NCI-H526 treated with DMSO at 0.1 percent for 48 hours (cell line): ENCODE measurements at places on chromosomes 6 and 20.
A peak's percentile ranks its signal among the peaks of the same experiment; 100 is the strongest.

DNA sequence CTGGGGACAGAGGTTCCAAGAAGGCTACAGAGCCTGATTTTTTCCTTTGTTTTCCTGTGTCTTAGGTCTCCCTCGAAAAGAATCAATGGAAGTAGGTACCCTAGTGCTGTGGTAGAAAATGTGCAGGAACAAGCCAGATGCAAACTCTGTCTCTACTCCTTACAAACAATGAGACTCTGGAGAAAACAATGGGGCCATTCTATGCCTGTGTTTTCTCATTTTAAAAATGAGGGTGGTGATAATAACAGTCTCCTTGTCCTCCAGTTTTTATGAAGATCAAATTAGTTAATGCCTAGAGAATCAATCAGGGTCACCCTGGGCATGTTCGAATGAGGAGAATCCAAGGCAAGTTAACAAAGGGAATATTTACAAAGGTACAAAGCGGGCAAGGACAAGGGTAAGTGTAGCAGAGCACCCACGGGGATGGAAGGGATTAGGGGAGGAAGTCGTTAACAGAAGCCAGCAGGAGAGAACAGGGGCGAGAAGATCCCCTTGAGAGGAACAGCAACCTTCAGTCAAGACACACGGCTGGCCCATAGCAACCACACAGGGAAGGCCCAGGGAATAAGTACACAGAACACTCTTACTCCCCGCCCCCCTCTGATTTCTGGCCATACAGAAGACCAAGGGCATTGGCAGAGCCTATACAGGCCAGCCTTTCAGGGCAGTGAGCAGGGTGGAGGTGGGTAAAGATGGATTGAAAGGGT lies 342.8 kb downstream of the PTPRT start:
- DNase-seq, result peak; percentile 13

GRCh38 chr6:157061770-157062594 lies 261.3 kb downstream of the TMEM242 start:
- no peak for DNase-seq

DNA sequence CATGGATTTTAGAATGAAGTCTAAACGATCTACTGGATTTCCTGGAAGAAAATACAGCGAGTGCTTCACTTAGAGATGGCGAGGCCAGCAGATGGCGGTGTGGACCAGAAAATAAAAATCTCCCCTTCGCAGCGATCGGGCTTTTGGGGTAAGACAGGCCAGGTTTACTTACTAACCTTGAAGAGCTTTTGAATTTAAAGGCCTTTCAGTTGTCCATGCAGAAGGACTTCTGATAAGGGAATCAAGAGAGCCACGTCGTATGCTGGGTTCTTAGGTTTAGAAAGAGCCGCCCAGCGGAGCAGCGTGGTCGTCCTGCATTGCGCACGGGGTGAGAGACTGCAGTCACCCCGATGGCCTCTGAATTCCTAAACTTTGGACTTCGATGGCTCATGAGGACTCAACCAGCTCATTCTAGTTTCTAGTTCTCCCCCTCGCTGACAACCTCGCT lies 125.2 kb upstream of the RALGAPA2 start:
- DNase-seq, result peak; percentile 65

DNA sequence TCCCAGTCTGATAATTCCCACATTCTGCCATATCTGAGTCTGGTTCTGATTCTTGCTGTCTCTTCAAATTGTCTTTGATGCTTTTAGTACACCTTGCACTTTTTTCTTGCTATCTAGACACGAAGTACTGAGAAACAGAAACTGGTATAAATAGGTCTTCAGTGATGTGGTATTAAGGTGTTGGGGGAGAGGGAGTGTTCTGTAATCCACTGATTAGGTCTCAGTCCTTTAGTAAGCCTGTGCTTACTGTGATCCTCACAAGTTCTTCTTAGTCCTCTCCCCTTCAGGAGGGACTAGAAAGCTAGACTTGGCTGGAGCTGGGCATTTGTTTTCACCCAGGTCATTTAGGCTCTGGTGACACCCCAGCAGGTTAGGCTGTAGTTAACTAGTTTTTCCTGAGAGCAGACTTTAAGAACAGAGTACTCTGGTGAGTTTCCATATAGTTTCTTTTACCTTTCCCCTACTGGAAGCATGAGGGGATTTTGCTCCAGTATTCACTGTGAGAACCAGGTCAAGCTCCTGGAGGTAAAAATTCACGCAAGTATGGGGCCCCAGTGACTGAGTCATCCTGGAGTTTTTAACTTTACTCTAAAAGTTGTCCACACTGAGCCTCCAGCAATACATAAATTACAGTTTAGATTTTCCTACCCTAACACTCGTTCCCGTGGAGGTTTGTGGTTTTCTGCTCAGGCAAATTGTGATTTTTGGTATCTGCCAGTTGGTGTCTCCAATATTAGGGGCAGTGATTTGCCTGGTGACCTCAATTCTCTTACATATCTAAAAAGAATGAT lies 154.6 kb downstream of the CDKAL1 start:
- no peak for DNase-seq
